ENCODE measurements at places on chromosomes 5 and 9.

DNA sequence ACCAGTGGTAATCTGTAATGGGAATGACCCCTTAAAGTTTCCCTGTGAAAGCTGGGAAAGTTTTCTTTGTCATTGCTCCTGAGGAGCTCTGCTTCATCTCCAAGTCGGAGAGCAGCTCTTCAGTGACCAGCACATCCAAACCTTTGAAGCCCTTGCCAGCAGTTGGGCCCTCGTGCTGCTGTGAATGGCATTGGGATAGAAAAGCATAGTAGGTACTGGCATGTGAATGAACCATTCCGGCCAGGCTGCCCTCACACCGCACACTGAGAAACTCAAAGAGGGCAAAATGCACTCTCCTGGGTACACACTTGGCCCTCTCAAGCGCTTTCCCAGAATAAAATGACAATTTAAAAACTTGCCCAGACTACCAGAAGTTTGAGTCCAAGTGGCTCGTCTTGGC is 1135.0 kb upstream of the WWC1 start:
- no peak for DNase-seq

GRCh38 chr9:98342098-98342819 is 86.8 kb upstream of the TBC1D2 start:
- no peak for DNase-seq

- DNase-seq: no peak
Measured at GRCh38 chr5:174094857-174095606, 49.5 kb downstream of the NSG2 start.

DNA sequence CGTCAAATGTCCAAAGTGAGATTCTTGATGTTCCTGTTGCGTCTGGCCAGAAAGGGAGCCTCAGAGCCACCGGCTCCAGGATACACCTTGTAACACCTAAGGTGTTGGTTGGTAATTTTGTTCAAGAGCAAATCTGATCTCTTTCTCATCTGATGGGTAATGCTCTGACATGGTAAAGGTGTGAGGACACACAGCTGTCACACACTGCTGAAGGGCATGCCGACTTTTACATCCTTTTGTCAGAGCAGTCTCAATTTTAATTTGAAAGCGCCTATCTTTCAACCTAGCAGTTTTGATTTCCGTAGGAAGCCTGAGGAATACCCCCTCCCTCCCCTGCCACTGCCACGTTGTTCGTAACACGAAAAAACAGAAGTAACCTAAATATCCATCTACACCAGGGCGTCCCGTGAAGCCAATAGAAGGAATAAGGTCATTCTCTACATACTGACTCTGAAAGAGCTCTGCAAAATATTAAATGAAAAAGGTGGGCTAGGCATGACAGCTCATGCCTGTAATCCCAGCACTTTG is 57.4 kb downstream of the TSTD2 start:
- no peak for DNase-seq

DNA sequence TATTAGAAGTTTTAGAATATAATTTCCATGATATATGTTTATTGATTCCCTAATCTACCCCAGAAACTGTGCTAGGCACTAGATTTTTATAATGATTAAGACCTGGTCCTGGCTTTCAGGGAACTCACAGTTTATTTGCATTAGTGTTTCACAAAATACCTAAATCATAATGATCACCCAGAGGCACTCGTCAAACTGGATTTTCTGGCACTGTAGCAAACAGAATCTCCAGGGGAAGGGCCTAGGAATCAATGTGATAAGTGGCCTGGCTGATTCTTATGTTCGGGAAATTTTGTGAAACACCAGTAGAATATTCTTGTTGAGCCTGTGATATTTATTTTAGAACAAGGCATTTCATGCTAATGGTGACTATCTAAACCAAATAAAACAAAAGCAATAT is 37.4 kb upstream of the SRP19 start:
- DNase-seq: no peak

DNA sequence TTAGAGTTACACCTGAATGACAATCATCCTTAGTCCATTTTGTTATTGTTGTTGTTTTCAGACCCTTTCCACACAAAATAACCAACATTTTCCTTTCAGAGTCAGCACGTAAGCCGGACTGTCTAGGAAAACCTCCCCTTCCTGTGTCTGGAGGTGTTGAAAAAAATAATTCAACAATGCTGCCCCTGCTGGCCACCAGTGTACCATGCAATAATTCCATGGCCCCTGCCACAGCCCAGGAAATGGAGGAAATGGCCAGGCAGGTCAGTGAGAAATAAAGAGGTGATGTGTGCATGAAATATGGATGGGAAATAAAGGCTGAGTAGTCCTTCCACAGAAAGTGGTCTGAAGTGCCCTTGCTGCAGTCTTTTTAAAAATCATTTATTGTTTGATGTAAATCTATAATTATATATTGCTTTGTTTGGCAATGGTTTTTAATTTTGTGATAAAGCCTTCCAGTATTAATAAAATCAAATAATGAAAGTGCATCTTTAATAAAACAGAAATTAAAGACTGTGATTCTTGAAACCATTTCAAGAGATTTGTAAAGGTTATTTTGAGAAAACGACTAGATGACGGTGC is 152.8 kb upstream of the PAPPA start:
- no peak for DNase-seq
